Stimulated activated CD4-positive, alpha-beta T cell treated with anti-CD3 and anti-CD28 coated beads, TNF-alpha, amount 100 ng/mL, for 4 hours (primary cell): ENCODE measurements at places on chromosomes 5 and 9.

DNA sequence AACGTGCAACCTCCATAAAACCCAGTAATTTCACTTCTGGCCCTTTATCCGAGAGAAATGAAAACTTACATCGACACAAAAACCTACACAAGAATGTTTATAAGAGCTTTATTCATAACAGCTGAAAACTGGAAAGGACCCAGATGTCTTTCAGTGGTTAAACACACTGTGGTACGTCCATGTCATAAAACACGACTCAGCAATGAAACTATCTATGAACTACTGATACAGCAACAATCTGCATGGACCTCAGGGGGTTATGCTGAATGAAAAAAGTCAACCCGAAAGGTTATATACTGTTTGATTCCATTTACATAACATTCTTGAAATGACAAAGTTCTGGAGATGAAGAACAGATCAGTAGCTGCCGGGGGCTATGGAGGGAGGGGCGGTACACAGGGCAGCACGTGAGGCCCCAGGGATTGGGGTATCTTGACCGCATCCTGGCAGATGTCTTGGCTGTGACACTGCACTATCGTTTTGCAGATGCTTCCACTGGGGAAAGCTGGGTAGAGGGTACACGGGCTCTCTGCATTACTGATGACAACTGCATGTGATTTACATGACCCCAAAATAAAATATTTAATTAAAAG, 4.1 kb downstream of the CCDC127 start:
- DNase-seq: no peak

- no peak for DNase-seq
These were observed 253.8 kb downstream of the EBF1 start for GRCh38 chr5:158845941-158846340.

GRCh38 chr9:18606846-18607245, 132.9 kb downstream of the ADAMTSL1 start:
- no peak for DNase-seq

- DNase-seq: no peak
These were observed 735 bp downstream of the IDNK start for GRCh38 chr9:83623679-83624076.

DNA sequence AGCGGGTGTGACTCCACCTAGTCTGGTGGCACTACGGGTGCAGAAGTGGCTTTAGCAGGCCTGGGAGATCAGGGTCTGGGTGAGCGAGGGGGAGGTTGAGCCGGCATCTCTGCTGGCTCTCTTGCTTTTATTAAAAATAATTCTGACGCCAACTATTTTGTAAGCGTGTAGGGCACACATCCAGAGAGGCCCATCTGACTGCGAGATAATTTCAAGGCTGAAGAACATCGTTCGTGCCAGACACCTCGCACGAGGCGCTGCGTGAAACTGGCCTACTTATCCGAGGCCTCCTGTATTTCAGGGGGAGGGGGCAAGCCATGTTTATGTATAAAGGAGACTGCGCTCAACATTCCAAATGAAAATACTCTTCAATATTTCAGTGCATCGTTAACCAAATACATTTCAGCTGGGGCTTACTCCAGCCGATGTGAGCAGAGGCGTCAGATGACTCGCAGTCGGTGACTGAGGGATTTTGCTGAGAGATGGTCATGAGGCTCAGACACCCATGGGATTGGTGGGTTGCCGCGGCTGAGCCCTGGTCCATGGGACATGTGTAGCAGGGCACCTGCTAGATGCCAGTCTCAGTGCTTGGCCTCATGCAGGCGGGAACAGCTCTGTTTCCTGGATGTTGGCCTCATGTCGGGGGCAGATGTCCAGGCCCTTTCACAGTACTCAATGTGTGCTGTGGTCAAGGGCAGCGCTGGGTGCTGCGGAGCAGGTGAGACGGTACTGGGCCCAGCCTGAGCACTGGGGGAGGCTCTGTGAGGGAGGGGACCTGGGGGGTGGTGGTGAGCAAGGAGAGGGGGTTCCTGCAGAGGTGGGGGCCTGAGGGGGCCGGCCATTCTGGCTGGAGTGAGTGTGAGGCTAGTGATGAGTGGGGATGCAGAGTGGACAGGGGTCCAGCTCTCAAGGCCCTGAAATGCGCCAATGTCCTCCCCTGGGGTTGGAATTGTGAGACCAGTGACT, 201.5 kb downstream of the DAB2IP start:
- DNase-seq: no peak
